ENCODE measurements at places on chromosomes 6 and 20.
A peak's percentile ranks its signal among the peaks of the same experiment; 100 is the strongest.

DNA sequence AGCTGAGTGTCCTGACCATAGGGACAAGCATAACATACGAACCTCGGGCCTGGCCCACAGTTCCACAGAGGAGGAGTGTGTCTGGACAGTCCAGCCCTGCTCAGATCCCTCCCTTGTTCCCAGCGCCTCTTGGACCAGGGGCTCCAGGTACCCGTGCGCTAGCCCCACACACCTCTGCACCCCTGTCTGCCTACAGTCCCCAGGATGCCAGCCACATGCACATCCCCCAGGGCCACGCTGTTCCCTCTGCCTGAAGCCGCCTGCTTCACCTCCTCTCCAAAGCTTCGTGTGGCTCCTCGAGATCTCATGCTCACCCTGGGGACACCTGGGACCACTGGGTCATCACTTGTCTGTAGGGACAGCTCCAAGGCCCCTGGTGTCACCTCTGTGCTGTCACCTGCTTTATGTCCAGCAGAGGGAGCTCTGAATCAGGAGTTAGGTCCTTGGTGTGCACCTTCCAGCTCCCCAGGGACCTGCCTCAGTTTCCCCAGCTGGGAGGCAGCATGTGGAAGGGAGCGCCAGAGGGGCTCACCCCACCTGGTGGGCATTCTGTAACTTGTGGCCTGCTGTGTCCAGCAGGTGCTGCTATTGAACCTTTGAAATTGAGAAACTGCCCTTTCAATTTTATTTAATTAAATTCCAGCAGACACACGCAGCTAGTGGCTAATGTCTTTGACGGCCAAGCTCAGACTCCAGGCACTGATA, 7.3 kb upstream of the YTHDF1 start:
- DNase-seq, result peak; percentile 3

GRCh38 chr6:80789912-80790570, 683.6 kb downstream of the BCKDHB start:
- no peak for DNase-seq

DNA sequence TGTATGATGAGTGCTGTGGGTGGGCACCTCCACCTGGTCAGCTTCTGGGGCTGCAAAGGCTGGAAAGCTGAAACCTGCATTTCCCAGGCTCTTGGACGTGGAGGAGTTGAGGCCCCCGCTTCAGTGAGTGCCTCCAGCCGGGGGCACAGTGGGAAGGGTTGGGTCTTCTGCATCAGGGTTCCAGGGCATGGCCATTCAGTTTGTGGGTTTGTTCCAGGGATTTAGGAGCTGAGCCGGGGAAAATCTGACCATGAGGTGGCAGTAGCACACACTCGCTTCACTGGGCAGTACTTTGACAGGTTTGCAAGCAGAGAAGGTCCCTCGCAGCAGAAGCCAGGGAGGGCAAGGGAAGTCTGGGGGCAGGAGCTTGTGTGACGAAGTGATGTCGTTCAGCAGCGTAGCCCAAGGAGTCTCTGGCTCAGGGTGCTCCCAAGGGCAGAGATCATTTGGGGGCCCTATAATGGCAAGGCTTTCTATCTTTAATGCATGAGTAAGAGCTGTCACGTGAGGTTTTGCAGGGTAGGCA, 69.5 kb upstream of the SULF2 start:
- no peak for DNase-seq

GRCh38 chr20:44955270-44955669, 4.9 kb downstream of the TOMM34 start:
- no peak for DNase-seq

- DNase-seq, result no peak
Observed at GRCh38 chr6:24997231-24997630, 61.5 kb upstream of the RIPOR2 start.

GRCh38 chr20:1848373-1848772, 46.8 kb upstream of the SIRPA start:
- DNase-seq, result no peak

DNA sequence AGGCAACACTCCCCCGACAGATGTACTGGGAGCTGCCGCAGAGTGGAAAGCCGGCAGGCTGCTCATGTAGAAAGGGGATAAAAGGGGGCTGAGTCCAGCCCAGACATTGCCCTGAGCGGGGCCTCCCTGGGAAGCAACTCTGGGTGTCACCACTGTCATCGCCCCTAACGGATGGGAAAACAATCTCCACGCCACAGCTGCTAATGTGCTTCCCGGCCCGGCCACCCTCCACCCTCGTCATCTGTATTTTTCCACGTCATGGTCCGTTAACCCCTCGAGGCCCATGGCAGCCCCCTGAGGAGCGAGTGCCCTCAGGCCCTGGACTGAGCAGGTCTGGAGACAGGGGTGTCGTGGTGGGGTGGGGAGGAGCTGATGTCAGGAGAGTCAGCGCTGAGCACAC, 227.4 kb downstream of the DLL1 start:
- DNase-seq, result no peak

DNA sequence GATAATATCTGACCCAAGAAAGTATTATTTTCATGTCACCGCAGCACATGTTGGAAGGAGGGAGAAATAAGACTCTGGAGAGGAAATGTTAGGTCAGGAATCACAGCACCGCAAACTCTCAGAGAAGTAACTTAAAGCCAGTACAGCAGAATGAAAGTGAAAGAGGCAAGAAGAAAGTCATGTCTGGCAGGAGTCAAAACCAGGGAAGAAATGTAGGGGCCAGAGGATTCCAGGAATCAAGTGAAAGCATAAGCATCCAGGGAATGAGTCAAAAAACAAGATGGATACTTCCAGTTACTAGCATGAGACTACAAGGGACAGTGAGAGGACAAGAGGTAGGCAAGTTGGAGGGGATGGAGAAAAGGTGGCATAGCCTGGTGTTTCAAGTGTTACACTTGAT, 80.4 kb downstream of the AK9 start:
- DNase-seq, result no peak

GRCh38 chr6:44474643-44475042, 87.1 kb downstream of the CDC5L start:
- DNase-seq, result no peak
